Smooth muscle cell of the pulmonary artery (primary cell): ENCODE measurements at places on chromosomes 5 and 9. TPM values are rescaled to one million over a fixed set of nuclear protein-coding genes. Genes with fewer than 3 reads are reported as not detected.

Gene REEP2
- 11.2 and 29.8 TPM in 2 replicates for total RNA-seq

Gene PLAC8L1
- 0.20 and 0.52 TPM in 2 replicates for total RNA-seq

Gene SOX30
- total RNA-seq = not detected in 2 replicates

Gene IL3
- total RNA-seq = not detected in 2 replicates

Gene LTC4S
- 2.3 and 5.2 TPM in 2 replicates for total RNA-seq

Gene SLC6A19
- total RNA-seq = not detected in 2 replicates
